Immature natural killer cell (primary cell): ENCODE measurements at places on chromosomes 16 and 17.

GRCh38 chr17:2364763-2365116, 27.4 kb downstream of the SGSM2 start:
- H3K4me3 ChIP-seq = no peak overlapping the region
- DNase-seq = no peak
- H3K4me1 ChIP-seq = no peaks in the 10 kb centered on the region

DNA sequence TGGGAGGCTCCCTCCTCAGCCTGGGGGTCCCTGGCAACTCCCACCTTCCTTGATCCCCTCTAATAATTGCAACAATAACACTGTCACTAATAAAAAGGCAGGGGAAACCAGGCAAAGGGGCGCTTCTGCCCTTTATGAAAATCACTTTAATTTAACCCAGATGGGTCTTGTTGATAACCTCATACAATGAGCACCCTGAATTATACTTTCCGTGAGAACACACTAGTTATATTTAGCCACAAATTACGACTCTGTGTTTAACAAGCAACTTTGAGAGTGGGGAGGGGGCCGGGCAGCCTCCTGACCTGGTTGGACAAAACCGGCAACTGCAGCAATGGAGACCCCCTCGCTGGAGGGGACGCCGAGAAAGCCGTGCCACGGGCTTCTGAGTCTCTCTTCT, 5.7 kb upstream of the BAHCC1 start:
- peaks cover 10% of the 10 kb centered on the region for H3K4me1 ChIP-seq
- no peak overlapping the region for H3K27ac ChIP-seq
- peaks cover 39% of the 10 kb centered on the region for H3K27me3 ChIP-seq
- no peak overlapping the region for H3K4me3 ChIP-seq
- DNase-seq = no peak

- no peaks in the 10 kb centered on the region for H3K27me3 ChIP-seq
- no peaks in the 10 kb centered on the region for H3K36me3 ChIP-seq
- H3K27ac ChIP-seq = no peak overlapping the region
- DNase-seq = no peak
- no peaks in the 10 kb centered on the region for H3K4me1 ChIP-seq
Observed at GRCh38 chr16:22674832-22675191, 139.2 kb upstream of the HS3ST2 start.

- no peak for DNase-seq
- no peaks in the 10 kb centered on the region for H3K36me3 ChIP-seq
- no peak overlapping the region for H3K4me3 ChIP-seq
Observed at GRCh38 chr16:10205688-10206087, 23.5 kb upstream of the GRIN2A start.
